Stimulated activated CD8-positive, alpha-beta memory T cell treated with anti-CD3 and anti-CD28 coated beads, Interleukin-2, amount 100 ng/mL, for 1 hour (primary cell): ENCODE measurements at places on chromosomes 11 and 22.

DNA sequence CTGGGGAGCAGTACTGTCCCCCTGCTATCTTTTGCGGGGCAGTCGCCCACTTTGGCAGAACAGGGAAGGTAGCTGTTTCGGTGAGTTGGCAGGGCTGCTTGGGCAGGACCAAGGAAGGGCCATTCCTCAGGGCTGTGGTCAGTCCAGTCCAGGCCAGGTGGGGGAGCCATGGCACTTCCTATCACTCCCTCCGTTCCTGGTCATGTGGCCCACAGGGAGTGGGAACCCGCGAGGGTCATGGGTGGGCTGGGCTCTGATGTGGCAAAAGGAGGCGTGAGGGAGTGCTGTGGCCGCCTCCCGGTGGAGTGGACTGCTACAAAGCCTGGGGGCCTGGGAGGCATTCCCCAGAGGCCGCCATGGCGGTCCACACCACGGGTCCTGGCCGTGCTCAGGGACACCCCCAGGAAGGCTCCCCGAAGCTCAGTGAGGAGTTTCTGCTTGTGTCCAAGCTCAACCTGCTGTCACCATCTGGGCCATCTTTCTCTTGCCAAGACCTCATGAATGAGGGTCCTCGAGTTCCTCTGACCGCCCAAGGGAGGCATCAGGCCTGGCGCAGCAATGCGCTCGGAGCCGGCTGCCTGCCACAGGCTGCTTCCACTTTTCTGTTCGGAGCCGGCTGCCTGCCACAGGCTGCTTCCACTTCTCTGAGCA is 11.9 kb downstream of the CHID1 start:
- no peak for DNase-seq

GRCh38 chr22:46047226-46047625 is 70.3 kb upstream of the WNT7B start:
- DNase-seq = no peak

DNA sequence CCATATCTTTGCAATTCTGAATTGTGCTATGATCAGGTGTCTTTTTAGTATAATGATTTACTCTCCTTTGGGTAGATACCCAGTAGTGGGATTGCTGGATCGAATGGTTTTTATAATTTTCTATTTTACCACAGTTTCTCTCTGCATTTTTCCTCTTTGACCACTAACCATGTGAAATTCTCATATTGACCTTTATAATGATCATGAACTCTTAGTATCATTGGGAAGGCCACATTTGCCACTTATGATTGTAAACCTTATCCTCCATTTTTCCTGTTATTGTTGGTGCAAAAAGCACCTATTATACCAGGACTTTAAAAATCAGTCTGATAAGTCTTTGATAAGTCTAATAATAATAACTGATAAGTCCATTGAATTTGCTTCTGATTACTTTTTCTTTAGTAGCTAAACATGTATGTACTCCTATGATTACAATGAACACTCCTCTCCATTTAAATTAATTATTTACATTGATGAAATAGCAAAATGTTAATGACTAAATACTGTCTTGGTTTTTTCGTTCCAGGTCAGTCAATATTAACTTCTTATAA is 9.6 kb downstream of the NEAT1 start:
- no peak for DNase-seq

GRCh38 chr11:3954448-3955298 is 99.2 kb downstream of the STIM1 start:
- DNase-seq = no peak

GRCh38 chr22:30115705-30116104 is 35.4 kb downstream of the HORMAD2 start:
- DNase-seq = no peak

DNA sequence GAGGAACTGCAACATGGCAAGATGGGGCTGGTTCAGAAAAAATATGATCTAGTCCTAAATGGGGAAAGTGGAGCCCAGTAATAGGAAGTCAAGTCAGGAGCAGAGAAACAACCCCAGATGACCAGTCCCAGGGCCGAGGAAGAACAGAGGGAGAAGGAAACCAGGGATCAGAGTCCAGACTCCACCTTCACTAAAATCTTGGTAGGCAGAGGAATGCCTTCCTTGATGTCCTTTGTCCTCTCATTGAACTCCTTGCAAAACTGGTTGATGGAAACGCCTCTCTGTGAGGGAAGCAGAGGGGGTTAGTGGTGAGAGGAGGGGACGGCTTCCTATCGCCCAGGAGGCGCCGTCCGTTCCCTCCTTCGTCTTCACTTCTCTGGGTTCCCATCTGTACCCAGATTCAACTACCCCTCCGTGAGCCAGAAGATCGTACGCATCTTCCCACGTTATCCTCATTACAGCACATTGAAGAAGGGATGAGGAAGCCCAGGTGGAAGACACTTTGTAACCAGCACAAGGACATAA is 607 bp downstream of the MRPL11 start:
- DNase-seq = no peak

GRCh38 chr22:30224161-30224857 is 22.2 kb downstream of the LIF start:
- no peak for DNase-seq

GRCh38 chr11:60455531-60456042 is at the start of gene MS4A1:
Gene MS4A1 (plus strand): TSS chr11:60455847. CDS start chr11:60462375, 6,528 bp downstream.
- DNase-seq = no peak

DNA sequence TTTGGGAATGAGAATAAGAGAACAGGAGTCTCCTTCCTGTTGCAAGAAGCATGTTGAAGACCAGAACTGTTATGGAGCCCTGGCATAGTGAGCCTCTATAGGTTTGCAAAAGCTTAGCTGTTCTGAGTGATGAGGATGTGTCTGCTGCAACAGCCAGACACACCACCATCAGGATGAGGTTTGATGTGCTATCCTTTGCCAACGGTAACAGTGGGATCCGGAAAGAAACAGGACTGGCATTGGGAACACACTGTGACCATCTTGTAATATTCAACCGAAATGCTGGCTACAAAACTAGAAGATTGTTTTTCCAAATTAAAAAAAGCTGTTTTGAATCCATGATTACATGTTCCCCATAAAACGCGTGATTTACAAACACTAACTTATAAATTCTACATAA is 117.0 kb downstream of the ME3 start:
- DNase-seq = no peak

DNA sequence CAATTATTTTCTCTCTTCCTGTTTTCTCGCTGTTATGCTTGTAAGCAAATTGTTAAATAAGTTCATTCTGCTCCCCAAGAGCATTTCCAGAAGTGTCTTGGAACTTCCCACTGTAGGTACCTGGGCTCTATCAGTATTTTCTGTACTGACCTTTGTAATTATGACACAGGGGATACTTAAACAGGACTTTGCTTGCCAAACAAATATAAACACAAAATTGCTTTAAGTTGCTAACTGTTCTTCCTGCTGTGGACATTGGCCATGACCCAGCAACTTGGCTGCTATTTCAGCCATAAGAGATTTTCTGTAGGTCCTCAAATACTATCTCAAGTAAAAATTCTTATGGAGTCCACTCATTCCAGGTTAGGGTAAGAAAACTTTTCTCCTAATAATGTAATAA is 30.1 kb downstream of the SYT9 start:
- no peak for DNase-seq

GRCh38 chr11:77120571-77120970 is 7.5 kb upstream of the MYO7A start:
- no peak for DNase-seq

GRCh38 chr11:2582946-2583604 is 116.7 kb downstream of the KCNQ1OT1 start:
- no peak for DNase-seq

GRCh38 chr22:25883482-25884033 is 141.6 kb downstream of the MYO18B start:
- no peak for DNase-seq

DNA sequence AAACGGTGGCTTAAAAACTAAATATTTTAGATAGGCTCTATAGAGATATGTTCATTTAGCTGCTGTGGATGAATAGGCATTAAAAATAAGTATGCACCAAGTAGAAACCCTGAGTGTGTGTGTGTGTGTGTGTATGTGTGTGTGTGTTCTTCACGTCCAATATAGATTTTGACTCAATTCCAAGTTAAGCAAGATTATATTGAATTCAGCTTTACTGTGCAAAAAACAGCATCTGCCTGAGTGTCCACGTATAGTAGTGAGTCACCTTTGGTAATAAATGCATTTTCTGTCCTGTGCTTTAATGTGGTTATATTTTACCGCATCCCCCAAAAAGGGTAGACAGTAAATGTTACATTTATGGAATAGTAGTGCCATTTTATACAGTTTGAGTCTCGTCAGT is 71.2 kb downstream of the PDHX start:
- no peak for DNase-seq

DNA sequence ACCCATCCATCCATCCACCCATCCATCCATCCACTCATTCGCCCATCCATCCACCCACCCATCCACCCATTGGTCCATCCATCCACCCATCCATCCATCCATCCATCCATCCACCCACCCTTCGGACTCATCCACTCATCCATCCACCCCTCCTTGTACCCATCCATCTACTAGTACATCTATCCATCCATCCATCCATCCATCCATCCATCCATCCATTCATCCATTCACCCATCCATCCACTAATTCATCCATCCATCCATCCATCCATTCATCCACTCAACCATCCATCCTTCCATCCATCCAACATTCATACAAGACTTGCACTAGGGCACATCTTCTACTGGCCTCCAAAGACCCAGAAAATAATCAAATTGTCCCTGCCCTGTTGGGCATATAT is 20.0 kb downstream of the MYEOV start:
- no peak for DNase-seq

- no peak for DNase-seq
Observed at GRCh38 chr11:62315431-62315830, 16.6 kb upstream of the SCGB1D4 start.

DNA sequence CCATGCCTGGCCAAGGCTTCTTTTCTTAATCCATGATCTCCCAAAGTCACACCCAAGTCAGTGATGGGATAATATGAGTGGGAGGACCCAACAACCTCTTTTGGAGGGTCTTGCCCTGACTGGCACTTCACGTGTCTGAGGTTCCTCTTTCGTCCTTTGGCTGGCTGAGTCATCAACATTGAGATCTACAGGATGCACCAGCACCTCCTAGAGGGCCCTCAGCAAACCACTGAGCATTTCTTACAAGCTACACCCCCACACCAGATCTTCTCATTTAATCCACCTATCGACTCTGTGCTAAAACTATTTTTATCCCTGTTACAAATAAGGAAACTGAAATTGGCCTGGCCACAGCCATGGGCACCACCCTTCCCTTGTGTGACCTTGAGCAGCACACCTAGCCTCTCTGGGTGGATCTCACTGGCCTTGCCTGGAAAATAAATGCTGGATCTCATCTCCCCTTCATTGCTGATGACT is 63.4 kb downstream of the FLI1 start:
- peak; percentile 49 for DNase-seq

- DNase-seq = no peak
Observed at GRCh38 chr11:105137286-105137685, 2.3 kb downstream of the CARD18 start.

GRCh38 chr11:8099291-8099899 is 18.4 kb downstream of the TUB start:
- peak; percentile 34 for DNase-seq

DNA sequence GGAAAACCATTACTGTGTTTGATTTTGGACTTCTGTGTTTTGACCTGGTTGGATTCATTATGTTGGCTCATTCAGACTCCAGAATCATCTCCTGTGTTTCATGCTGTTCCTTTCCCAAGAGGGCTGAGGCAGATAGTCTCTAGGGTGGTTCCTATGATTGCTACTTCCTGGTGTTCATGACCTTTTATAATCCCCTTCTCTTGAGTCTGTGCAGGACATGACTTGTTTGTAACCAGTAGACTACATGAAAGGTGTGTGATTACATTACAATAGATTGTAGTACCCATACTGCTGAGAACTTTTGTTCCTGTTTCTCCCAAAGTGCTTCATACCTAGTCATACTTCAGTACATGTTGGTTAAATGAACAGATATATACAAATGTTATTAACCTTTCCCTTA is 700.6 kb downstream of the METTL15 start:
- DNase-seq = no peak

DNA sequence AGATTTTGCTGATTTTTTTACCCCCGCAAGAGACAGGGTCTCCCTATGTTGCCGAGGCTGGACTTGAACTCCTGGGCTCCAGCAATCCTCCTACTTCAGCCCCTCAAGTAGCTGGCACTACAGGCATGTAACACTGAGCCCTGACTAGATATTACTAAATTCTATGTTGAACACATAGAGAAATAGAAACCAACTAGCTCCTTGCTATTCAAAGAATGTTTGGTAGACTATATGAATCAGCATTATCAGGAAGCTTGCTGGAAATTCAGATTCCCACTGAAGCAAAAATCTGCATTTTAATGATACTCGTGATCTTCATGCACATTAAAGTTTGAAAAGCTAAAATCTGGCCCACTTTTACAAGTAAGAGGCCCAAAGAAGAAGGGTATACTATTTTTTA is 11.9 kb downstream of the TMEM41B start:
- DNase-seq = no peak

- no peak for DNase-seq
Observed at GRCh38 chr22:49408102-49408836, 419.4 kb downstream of the BRD1 start.

DNA sequence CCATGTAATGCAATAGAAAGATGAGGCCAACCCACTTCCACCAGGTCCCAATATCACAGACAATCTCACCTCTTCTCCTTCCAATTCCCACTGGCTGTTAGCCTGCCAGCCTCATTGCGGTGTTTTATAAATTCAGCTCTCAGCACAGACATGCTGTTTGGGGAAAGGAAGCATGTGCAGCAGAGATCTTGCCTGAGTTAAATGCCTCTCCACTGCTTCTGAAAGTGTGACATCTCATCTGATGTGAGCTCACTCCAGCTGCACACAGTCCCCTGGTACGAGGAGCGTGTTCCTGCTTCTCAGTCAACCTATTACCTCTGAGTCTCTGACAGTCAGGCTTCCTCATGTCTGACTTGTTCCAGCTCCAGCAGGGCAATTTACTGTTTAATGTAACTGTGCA is 122.7 kb upstream of the GUCY1A2 start:
- DNase-seq = no peak
